ENCODE measurements at places on chromosomes 3 and 15. TPM values are rescaled to one million over a fixed set of nuclear protein-coding genes. Genes with fewer than 3 reads are reported as not detected.

Gene COL8A1
- total RNA-seq, result 7.8 TPM

Gene ADAMTS9
- 6.3 TPM for total RNA-seq

Gene LEKR1
- total RNA-seq, result 0.47 TPM

Gene MINDY2
- 14.4 TPM for total RNA-seq

Gene MRPS22
- total RNA-seq, result 49.1 TPM

Gene CCR4
- total RNA-seq, result under 0.01 TPM

Gene PPP1R14D
- total RNA-seq, result not detected

Gene PLA1A
- 0.08 TPM for total RNA-seq
